ENCODE measurements at places on chromosomes 7 and 10.

- DNase-seq = no peak
Observed at GRCh38 chr10:113061557-113061956, 111.5 kb downstream of the TCF7L2 start.

- no peak for DNase-seq
Observed at GRCh38 chr7:12949060-12949931, 261.9 kb downstream of the ARL4A start.

DNA sequence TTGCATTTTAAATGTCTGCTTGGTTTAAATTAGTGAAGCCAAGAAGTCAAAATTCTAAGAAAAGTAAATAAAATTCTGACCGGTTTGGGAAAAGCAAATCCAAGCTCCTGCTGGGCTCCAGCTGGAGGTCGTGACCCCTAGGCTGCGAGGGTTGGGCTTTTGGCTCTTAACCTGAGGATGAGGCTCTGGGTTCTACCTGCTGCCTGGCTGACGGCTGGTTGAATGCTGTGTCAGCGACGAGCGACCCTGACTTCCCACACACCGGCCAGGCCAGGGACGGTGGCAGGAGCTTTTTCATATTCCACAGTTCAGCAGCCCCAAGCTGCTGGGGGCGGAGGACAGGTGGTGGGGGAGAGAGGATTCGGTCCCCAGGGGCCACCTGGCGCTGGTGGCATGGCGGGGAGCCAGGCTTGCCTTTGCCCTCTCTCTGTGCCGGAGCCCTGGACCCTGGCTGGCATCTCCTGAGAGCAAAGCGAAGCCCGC, 843 bp upstream of the PLPP4 start:
- no peak for DNase-seq

GRCh38 chr10:61902445-61903220, 1.1 kb downstream of the ARID5B start:
- peak; percentile 71 for DNase-seq

GRCh38 chr10:52961323-52961722, 188.7 kb upstream of the MBL2 start:
- no peak for DNase-seq

DNA sequence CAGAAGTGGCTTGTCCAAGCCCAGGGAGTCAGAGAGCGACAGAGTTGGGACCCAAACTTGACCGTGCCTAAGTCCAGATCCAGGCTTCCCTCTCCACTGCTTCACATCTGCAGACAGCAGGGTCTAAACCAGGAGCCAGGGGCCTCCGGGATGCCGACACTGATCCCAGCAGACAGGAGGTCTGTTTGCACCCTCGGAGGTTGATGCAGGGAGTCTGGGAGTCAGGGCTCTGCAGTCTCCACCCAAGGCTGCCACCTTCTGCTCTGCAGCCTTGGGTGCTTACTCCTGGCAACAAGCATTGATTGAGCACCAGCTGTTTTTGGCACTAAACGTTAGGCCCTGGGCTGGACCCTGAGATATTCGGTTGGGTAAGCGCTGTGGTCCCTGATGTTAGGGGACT, 21.0 kb downstream of the ELFN1 start:
- no peak for DNase-seq

GRCh38 chr10:48252354-48252650, 22.2 kb downstream of the FRMPD2 start:
- DNase-seq = no peak

- no peak for DNase-seq
Observed at GRCh38 chr10:33731322-33731721, 396.9 kb upstream of the NRP1 start.

DNA sequence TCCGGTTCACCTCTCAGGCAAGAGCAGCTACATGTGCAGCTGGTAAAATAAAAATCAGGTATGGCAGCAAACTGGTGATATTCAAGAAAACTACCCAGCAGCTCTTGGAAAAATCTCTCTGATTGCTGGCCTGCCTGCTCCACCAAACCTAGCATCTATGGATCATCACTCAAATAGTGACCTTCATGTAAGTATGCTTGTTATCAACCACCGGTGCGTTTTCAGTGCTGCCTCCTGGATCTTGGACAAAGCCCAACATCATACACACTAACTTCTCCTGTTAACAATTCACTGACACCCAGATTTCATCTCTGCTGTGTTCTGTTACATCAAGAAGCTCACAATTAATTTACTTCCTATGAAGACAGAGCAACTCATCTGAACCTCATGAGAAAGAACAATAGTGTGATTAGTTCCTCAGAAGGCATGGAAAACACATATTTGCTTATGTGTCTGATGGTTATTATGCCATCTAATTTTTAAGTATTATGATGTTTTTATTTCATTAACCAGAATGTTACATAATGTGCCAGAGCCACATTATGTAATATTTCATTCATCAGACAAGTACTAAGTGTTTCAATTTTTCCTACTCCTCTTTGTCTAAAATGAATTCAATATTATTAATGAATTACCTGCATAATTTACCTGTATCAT, 8.8 kb downstream of the CDK6 start:
- DNase-seq = no peak

DNA sequence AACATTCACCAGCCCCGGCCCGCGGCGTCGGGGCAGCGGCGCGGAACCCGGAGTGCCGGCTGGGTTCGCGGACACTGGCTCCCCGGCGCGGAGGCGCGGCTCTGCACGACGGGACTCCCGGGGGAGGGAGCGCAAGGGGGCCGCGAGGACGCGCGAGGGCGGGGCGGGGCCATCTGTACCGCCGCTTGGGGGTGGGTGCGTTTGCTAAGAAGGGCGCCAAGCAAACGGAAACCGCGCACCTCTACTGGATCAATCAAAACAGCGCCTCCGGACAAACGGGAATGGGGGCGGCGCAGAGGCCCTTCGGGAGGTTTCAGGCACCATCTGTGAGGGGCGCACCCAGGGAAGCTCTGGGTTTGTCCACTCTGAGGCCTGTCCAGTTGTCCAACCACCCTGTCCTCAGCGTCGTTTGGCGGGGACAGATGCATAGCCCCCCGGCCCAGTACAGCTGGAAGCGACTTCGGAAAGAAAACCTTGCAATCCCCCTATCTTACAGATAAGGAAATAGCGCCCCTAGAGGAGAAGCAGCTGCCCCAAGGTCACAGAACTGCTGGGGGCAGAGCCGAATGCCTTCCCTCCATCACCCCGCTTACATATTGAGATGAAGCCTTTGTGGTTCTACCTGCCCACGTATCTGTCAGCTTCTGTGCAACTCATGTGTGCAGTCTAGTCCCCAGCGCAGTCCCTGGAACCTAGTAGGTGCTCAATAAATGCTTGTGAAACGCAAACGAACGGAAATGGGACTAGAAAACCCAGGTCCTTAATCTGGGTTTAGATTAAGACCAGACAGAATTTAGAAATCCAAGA, 10.7 kb upstream of the SLIT1 start:
- DNase-seq = peak; percentile 81

DNA sequence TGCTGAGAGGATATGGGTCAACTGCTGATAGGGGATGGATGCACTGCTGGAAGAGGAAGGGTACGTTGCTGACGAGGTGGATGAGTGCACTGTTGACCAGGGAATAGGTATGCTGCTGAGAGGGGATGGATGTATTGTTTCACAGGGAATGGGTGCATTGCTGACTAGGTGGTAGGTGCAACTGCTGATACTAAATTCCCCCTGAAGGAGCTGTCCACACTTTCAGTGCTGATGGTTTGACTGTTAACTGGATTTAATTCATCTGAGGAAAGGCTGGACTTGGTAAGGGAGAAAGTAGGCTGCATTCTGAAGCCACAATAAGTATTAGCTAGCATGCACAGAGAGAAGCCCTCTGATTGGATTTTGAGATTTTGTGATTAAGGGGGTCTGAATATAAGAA, 1196.8 kb upstream of the PHF14 start:
- DNase-seq = no peak

- no peak for DNase-seq
Observed at GRCh38 chr10:117419921-117420320, 44.7 kb upstream of the PDZD8 start.

DNA sequence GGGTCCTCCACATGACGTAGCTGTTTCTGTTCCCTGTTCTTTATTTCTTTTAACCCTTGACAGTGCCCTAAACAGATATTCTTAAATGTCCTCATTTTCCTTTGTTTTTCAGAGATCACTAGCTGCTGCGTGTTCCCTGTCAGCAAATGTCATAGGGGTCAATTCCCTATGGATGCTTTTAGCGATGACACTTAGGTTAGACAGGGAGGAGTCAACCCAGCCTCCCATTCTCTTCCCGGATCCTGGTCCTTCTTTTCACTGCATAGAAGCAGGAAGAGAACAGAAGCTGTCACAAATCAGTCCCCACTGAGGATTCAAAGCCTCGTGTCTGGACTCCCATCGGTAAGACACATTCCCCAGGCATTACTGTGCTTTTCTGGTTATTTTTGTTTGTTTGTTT, 392.1 kb upstream of the PRKCQ start:
- no peak for DNase-seq

DNA sequence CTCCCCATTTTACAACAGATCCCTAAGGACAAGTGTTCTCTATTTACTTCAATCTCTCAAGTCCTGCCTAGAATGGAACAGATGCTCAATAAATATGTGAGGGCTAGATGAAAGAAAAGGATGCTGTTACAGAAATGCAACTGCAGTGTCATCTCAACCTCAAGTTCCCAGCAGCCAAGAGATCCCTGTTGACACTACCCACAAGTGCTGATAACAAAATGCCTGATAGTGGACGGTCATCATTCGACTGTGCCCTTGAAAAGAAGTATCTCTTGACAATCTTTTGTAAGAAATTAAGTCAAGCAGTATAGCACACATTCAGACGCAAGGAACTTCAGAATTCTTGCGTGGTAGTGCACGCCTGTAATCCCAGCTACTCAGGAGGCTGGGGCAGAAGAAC, 133.2 kb downstream of the PARD3 start:
- no peak for DNase-seq

DNA sequence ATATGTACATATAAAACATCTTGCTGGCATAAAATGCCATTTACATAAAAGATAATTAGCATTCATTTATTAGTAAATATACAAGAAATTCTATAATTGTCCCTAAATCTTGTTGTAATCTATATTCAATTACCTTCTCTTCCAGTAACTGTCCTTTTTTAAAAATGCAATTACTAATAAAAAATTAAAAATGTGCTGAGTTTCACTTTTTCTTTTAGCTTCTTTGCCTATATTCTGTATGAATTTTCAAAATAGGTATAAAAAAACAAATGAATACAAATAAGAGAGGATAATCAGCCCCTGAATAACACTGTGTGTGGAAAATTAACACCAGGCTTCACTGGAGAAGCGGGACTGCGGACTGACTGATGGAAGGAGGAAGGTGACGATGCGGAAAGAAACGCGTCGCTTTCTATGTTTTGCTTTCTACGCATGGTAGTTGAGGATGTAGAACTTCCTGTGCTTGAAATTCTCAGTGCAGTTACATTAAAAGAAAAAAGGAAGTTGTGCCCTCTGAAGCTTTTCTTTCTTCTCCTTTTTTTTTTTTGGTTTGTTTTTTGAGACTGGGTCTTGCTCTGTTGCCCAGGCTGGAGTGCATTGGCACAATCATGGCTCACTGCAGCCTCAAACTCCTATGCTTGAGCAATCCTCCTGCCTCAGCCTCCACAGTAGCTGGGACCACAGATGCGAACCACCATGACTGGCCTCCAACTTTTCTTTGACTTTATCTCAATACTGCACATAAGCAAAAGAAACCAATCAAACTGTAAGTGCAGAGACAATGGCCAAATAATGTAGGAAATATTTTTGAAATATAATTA, 7.4 kb upstream of the ZMYND11 start:
- DNase-seq = peak; percentile 35

GRCh38 chr7:75050501-75050900, 23.1 kb downstream of the RCC1L start:
- no peak for DNase-seq

DNA sequence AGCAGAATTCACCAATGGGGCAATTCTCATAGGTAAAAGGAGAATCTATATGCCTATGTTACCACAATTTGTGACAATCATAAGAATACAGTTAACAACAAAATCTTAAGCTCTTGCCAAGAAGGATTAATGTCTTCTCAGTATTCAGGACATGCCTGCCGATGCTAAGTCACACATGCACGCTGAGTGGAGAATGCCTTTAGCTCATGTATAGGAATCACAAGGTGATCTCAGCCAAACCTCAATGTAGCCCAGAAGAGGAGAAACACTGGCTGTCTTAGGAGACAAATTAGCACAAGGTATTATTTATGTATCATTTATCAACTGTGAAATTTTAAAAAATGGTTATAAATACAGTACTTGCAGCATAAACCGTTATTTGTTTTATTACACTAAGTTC, 2.7 kb downstream of the HTR7 start:
- no peak for DNase-seq

DNA sequence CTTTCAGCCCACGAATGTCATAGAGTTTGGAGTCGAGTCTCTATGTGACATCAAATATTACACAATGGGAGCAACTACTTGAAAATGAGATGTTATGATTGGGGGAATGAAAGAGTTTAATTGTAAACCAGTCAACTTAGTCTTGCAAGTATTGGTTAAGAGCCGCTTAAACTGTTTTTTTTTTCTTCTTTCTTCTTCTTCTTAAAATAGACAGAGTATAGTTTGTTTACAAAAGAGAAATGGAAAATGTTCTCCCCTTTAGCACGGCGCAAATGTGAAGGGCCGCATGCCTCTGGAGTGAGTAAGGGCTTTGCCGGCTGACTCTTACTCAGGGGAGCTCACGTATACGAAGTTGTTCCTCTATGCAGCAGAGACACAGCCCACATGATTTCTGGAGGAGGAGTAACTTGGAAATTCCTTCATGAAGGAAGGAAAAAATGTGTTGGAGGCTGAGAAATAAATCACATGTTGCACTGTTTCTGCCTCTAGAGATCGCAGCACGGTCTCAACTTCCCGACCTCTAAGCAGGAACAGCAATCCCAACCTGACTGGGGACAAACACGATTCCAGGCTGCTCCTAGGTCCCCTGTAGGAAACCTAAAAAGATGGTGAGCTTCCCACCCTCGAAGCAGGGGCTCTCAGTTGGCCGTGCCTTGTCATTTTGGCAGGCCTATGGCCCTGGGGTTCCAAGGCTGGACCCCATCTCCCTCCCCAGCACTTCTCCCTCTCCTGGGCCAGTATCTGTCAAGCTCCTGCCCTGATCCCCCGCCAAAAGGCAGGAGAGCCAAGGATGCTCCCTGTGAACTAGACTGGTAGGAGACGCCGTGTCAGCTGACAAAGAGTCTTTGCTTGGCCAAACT, 44.8 kb downstream of the MYOF start:
- no peak for DNase-seq

GRCh38 chr7:132956556-132956955, 125.3 kb downstream of the CHCHD3 start:
- DNase-seq = no peak

- no peak for DNase-seq
Observed at GRCh38 chr7:144649120-144649519, 186.7 kb downstream of the TPK1 start.

DNA sequence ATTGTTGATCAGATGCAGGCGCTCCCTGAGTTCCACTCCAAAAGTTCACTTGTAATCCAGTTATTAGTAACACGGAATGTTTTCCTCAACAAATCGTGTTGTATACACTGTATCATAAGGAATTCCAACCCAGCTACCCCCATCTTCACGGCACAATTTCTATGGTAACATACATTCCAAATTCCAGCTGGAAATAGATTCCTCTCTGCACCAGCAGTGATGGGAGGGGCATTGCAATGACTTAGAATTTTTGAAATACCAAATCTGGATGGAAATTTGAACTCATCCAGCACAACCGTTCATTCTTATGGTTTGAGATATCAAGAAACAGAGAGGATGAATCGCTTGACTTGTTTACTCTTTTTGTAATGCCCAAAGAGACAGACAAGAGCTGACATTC, 38.9 kb upstream of the RHEB start:
- no peak for DNase-seq
